ENCODE measurements at places on chromosomes 2 and 18.
A peak's percentile ranks its signal among the peaks of the same experiment; 100 is the strongest.

DNA sequence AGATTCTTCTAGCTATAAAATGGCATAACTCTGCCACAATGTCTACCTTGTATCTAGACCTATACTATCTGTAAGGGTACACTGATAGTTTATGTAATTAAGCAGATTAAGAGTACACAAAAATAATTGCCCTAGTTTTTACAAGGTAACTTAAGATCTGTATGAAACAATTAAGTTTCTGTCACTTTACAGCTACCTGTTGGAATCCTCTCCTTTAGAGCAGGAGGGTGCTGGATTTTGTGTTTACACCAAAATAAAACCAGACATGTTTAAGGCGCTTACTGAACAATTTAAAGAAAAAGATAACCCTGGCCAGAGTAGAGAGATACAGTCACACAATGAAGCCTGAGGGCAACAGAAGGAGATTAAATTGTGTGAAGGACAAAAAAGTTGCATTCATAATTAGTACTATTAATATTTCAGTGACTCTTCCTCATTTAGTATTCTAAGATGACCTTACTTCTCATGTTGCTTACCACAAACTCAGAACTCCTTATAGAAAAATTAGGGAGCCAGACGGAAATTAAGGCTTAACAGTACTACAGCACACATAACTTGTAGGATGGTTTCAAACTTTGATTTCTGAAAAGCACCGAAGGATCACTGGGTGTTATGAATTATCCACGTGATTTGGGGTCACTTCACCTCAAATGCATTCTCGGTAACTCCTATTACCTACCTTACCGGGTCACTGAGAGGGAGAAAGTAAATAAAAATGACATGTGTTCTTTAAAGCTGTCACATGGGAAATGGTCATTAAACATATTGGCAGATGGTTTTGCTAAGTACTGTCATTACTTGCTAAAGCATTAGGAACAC is 1.0 kb downstream of the DARS1 start:
- no peak for DNase-seq

DNA sequence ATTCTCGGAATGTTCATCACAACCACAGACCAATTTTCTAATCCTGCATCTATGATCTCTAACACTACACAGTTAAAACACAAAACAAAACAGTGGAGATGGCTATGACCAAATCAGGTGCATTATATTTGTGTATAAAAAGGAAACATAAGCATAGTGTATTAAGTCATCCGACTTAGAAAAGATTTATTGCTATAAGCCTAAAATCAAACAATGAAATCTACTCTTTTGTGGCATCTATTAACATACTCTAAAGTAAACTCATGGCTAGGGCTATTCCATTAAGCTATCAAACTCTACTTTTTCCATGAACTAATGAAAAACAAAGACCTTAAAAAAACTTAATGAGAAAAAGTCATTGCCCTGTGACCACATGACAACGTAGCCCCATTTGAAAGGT is 8.7 kb downstream of the SP3 start:
- DNase-seq, result no peak

- no peak for DNase-seq
Observed at GRCh38 chr2:169002161-169002738, 28.9 kb downstream of the ABCB11 start.

GRCh38 chr2:217294211-217294610 is 434.3 kb upstream of the TNP1 start:
- DNase-seq, result no peak

DNA sequence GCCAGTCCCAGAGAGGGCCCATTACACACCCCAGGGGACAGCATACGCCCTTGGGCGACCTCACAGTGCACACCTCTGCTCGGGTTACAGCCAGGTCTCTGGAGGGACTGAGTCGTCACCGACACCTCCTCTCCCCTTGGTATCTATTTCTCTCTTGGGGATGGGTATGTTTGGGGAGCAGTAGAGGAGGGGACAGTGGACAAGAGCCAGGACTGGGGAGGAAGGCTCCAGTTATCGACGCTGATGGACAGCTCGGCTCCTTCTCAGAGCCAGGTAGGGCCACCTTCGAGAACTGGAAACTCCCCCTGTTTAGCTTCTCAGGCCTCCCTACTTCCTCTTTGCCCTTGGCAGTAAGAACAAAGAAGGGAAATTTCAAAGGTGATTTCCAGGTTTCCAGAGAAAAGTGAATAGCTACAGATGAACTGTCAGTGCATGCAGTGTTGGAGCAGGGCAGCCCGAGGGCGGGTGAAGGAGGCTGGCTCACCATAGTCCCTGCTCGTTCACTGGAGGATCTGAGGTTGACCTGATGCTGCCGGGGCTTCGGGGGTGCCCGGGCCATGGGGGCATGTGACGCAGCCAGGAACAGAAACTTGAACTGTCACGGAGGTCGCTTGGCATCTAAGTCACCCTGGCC is 4.4 kb upstream of the SEMA4C start:
- peak; percentile 64 for DNase-seq

- no peak for DNase-seq
Observed at GRCh38 chr18:73859837-73860397, 287.7 kb downstream of the FBXO15 start.

- no peak for DNase-seq
Observed at GRCh38 chr2:22879009-22879863, 505.7 kb upstream of the KLHL29 start.

- DNase-seq, result no peak
Observed at GRCh38 chr18:55031979-55032378, 72.7 kb upstream of the CCDC68 start.

- DNase-seq, result no peak
Observed at GRCh38 chr2:10469301-10469700, 21.2 kb upstream of the ODC1 start.

- DNase-seq, result no peak
Observed at GRCh38 chr2:43302182-43302960, 76.0 kb upstream of the ZFP36L2 start.

GRCh38 chr2:120873958-120874887 is 138.6 kb downstream of the GLI2 start:
- DNase-seq, result no peak

GRCh38 chr2:38740851-38741731 is 10.1 kb downstream of the SRSF7 start:
- DNase-seq, result peak; percentile 16

GRCh38 chr2:20035955-20036666 is 15.3 kb downstream of the LAPTM4A start:
- DNase-seq, result no peak

DNA sequence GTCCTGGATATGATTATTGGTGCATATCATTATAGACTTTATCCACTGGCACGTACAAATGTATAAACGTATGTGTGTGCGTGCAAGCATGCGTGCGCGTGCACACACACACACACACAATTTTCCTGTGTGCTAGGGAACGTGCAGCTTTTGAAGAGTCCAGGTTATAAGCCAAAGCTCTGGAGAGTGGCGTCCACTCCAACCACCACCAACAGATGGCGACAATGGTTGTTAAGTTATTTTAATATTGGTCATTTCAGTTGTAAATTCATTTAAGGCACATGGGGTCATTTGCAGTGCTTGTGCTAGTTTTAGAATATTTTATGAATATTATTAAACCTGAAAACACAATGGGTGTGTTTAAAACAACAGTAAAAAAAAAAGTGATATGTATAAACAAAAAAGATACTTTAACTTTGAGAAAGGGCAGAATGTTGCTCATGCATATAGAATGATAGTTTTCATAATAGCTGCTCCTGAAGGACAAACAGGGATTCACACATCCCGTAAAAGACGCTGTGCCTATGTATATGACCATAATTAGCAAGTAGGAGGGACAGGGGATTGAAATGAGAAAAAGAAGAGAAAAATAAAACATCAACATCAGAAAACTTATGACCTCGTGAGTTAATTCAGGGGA is 124.2 kb upstream of the ITGB6 start:
- DNase-seq, result peak; percentile 32

GRCh38 chr18:4455113-4455811 is at the start of gene DLGAP1:
TSS of gene DLGAP1 (minus strand) at chr18:4455307.
- peak; percentile 24 for DNase-seq

- DNase-seq, result no peak
Observed at GRCh38 chr2:172774302-172774701, 38.7 kb downstream of the RAPGEF4 start.

DNA sequence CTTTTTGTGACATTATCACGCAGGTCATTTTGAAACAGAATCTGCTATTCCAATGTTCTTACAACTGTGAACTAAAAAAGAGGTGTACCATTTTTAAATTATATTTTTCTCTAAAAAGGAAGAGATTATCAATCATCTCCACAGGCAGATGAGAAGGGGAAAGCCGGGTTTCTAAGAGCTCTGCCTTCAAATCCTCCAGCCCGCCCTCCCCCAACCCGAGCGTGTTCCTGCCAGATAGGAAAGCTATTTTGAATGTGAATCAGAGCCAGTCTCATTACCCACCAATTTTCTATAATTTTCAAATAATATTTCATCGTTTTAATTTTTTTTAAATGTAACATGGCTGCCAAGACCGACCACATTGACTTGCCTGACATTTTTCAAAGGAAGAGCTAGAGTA is 65.9 kb downstream of the KCNF1 start:
- no peak for DNase-seq

GRCh38 chr2:34632327-34632726 is 1033.2 kb upstream of the FAM98A start:
- DNase-seq, result no peak

DNA sequence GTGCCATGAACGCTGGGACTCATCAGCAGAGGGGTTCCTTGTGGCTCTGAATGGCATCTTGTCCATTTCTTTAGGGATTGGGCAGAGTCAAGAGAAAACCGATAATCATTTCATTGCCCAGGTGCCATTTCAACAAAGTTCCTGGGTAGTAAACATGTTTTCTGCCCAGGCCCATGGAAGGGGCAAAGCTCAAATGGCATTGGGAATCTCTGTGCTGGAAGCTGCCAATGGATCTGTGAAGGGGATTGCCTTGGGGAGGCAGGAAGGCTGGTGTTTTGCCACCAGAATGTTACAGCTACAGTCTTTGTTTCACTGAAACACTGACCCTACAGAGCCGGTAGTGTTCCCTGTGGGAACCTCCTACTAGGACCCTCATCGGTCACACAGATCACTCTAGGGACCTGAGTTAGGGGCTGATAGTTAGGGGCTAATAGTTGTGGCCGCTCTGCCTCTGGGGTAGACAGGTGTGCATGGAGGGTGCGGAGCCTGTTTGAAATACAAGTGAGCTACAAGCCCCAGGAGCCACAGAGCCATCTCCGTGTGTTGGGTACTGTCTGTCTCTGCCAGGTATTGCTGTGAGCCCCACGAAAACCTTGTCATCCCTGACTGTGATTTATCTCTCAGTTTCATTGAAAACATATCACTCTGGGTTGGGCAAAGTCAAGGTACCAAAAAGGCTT is 224.4 kb upstream of the COPS8 start:
- DNase-seq, result no peak

- DNase-seq, result no peak
Observed at GRCh38 chr2:213022987-213023386, 128.4 kb downstream of the IKZF2 start.

DNA sequence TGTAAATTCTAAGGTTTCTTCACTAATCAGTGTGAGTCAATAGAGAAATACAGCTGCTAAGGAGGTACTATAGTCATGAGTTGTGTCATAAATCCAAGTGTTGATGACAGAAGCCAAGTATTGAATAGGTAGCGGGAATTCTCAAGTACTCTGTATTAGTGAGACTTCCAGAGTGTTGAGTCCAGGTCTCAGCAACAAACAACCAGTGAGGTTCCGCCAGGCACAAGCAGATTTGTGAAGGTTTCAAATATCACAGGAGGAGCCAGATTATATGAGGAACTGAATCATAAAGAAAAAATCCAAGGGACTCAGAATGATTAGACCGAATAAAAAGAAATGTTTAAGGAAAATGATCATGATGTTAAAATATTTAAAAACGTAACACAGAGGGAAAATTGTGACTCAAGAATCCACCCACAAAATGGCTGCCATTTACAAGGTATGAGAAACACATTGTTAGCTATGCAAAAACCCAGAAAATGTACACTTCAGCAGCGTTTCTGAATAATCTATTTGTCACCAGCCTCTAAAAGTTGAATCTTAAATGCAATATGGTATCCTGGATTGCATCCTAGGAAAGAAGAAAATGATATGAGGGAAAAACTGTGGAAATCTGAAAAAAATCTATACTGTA is 27.3 kb upstream of the EVA1A start:
- peak; percentile 57 for DNase-seq

DNA sequence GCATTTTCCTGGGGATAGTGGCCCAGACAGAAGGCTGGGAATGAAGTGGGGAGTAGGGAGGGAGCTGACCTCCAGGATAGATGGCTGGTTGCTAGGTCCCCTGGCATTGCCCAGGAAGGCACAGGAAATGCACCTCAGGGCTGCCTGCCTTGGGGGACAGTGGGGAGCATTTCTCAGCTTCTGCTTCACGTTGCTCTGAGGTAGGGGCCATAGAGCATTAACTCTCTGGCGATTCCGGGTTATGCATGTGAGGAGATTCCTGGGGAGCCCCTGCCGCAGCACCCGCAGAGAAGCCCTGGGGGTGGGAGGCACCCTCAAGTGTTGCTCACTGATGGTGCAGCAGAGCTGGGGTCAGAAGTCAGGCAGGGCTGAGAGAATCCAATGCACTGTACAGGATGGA is 256.5 kb downstream of the CYP26B1 start:
- DNase-seq, result no peak

DNA sequence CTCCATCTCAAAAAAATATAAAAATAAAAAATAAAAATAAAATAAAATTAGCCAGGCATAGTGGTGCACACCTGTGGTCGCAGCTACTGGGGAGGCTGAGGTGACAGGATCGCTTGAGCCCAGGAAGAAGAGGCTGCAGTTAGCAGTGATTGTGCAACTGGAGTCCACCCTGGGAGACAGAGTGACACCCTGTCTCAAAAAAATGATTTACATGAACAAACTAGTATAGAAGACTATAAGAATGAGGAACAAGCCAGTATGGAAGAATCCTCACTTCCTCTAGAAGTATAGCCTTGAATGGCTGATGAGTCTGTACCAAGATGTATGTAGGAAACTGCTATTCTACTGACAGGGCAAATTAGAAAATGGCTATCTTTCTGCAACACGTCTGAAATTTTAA is 10.9 kb downstream of the YES1 start:
- DNase-seq, result no peak

GRCh38 chr2:85647823-85648526 is 20.0 kb downstream of the SFTPB start:
- DNase-seq, result no peak

DNA sequence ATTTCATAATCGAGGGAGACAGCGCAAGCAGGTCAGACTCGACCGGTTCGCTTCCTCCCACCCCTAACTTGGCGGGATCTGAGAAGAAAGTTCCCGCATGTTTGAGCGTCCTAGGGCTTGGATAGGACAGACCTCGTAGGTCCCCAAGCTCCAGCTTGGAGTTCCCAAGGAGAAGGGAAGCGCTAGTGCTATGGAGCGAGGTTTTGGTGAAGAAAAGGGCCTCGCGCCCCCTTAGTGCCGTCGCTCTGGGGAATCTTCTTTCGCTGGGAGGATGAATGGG is 11.6 kb upstream of the SKOR2 start:
- DNase-seq, result no peak

Data from mammary epithelial cell (primary cell).